ENCODE measurements at places on chromosomes 4 and X.

GRCh38 chr4:8329560-8329858 lies 60.0 kb downstream of the HTRA3 start:
- DNase-seq = no peak

DNA sequence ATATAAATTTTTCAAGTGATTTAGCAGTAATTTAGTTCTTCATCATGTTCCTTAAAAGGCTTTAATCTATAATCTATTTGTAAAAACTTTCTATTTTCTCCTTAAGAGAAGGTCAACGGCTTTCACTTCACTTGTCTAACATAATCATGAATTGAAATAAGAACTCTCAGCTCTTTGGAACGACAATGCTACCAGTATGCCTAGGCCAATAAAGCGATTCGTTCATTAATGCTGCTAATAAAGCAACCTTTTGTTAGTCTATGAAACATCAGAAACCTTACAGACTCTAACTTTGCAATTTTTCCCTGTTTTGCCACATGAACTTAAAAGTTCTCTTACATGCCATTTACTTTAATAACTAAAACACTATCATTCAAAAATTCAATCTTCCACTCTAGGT lies 47.6 kb downstream of the FBXW7 start:
- no peak for DNase-seq

DNA sequence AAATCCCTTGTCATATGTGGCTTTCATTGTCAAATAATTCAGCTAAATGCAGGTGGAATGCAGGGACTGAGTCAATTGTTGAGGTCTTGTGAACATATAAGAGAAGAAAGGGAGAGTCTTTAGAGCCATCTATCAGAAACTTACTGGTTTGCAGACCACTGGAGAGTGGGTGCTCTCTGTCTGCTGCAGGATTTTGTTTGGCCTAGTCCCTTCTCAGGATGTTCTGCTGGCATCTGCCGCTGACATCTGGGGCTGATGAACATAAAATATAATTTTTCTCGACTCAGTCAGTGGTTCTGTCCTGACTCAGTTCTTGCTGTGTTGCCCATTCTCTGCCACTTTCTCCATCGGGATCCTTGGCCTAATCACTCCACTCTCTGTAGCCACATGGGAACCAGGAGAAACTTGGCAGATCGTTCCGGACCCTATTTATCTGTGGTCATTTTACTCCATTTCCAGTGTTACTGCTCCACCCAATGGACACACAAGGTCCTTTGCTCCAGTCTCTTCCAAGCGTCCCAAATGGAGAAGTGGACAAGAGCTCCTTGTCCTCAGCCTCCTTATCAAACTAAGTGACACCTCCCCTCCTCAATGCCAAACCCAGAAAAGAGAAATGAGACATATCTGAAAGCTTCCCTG lies 436.2 kb downstream of the FAT4 start:
- no peak for DNase-seq

DNA sequence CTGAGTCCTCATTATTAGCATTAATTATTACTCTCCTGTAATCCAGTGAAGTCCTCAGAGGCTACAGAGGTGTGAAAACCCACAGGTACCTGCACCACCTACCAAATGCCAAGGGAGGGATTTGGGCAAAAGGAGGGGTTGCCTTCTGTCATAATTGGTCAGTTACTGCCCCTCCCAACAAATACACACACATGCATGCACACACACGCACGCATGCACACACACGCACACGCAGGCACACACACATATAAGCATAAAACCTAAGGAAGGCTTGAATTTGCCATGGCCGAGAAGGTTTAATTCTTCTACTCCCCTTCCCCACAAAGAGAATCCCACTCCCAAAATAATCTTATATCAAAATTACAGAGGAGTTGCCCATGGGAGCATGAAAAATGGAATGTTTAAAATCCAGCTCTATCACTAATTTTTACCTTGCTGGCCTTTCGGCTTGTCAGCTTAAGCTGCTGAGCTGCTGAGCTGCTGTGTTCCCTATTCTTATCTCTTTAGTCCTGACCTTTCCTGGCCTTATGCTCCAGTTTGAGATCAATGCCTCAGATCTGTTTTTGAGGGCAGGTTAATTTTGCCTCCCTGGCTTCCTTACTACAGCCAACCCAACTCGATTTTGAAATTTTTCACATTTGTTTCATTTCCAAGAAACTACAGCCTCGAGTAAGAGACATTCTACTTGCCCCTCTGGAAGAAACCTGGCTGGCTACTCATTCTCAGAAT lies 95.0 kb downstream of the CAMK2D start:
- DNase-seq = no peak

- DNase-seq = no peak
These were observed 5.3 kb downstream of the MBNL3 start for GRCh38 chrX:132483488-132483887.

GRCh38 chrX:23403849-23404248 lies 69.2 kb downstream of the PTCHD1 start:
- DNase-seq = no peak

DNA sequence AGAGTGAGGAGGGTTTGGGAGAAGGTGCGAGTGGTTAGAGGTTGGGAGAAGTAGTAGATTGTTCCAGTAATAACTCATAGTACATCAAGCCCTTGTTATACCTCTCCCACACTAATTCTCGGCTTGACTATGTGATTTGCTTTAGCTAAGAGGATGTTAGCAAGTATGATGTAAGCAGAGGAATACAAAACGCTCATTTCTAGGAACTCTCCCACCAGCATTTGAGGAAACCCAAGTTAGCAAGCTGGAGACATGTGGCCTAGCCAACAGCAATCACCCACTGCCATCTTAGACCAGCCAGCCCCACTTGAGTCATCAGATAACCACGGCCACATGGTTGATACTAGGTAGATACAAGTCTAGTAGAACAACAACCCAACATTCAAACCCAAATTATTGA lies 14.2 kb downstream of the FTHL17 start:
- no peak for DNase-seq

DNA sequence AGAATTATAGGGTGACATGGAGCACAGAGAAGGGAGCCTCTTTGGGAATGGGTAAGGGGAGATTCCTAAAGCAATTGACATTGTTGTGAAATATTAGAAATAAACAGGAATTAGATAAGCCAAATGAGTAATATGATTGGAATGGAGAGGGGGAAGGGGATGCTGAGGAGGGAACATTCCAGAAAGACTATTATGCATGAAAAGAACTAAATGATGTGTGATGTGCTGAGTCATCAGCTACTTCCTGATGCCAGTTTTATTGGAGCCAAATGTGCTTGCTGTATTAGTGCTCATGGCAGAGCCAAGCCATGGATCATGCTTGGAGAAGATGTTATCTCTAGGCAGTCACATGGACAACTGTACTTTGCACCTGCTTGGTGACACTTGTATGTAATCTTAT lies 189.0 kb upstream of the HCCS start:
- no peak for DNase-seq

DNA sequence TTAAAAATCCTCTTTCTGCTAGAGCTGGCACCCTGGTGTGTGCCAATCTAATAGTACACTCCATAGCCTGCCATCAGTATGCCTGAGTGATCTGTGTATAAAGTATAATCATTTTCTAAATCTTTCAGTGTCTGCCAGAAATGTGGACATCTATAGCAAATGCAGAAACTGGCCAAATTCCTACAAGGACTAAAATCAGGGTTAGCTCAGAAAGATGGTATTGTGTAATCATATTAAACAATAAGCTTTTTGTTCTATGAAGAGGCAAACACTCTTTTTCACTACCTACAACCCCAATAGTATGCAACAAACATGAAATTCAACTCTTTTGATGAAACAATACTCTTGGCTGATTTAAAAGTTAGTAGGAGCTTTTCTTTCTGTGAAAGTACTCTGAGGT lies 7.7 kb upstream of the TXLNG start:
- DNase-seq = no peak

- DNase-seq = no peak
These were observed 686.1 kb downstream of the GLUD2 start for GRCh38 chrX:121733514-121733913.

- DNase-seq = no peak
These were observed 19.4 kb downstream of the P2RY10 start for GRCh38 chrX:78964598-78964997.

- DNase-seq = peak; percentile 18
These were observed 626 bp downstream of the JADE3 start for GRCh38 chrX:46912603-46913491.

DNA sequence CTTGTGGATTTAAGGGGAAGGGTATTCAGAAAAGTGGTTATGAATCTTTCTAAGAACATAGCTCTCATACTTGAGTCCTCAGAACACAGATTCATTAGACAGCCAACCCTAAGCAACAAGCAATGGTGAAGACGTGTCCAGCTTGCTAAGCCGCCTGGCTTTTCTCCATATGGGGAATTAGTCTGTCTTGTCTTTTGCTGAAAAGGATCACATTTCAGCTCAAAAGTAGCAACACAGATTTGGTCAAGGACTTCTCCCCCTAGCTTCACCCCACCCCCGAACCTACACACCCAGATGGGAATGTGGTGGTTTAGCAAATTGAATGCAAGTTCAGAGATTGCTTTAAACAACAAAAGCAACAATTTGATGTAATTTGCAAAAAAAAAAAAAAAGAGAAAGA lies 103.3 kb upstream of the RASGEF1B start:
- DNase-seq = no peak

DNA sequence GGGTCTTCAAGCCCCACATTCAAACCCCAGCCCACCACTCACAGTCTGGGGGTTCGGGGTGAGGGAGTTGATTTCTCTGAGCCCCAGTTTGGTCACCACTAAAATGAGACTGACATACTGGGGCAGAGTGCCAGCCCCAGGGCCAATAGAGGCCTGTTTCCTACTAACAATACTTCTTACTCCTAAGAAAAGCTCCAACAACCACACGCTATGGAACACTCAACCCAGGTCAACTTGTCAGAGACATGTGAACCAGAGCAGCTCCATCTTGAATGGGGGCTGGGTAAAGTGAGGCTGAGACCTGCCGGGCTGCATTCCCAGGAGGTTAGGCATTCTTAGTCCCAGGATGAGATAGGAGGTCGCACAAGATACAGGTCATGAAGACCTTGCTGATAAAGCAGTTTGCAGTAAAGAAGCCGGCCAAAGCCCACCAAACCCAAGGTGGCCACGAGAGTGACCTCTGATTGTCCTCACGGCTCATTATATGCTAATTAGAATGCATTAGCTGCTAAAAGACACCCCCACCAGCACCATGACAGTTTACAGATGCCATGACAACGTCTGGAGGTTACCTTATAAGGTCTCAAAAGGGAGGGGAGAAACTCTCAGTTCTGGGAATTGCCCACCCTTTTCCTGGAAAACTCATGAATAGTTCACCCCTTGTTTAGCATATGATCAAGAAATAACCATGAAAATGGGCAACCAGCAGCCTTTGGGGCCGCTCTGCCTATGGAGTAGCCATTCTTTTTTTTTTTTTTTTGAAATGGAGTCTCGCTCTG lies 26.6 kb upstream of the HTRA3 start:
- no peak for DNase-seq

- DNase-seq = no peak
These were observed 382.5 kb upstream of the TENM3 start for GRCh38 chr4:181860668-181861067.

DNA sequence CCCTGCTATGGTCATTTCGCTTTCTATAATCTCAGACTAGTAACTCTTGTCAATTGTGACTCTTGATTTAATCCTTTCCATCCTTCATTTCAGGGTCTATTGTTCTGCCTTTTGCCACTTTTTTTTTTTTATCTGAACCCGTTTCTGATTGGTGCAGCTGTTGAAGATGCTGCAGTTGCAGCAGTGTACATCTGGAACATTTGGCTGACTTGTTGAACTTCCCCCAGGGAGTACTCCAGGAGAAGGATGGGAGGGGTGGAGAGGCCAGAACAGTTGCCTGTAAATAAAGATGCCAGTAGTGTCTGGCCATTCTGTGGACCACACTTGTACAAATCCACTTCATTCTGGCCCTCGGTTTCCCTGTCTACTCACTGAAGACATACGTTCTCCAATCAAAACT lies 1.0 kb upstream of the EDA start:
- no peak for DNase-seq

- no peak for DNase-seq
These were observed 4.1 kb downstream of the POF1B start for GRCh38 chrX:85375333-85375738.

GRCh38 chr4:89836897-89837384 lies at the start of gene SNCA:
SNCA (minus strand) TSS chr4:89837161; CDS start chr4:89835667, 1,494 bp downstream.
- peak; percentile 46 for DNase-seq

GRCh38 chr4:158722291-158722916 lies 792 bp downstream of the PPID start:
- no peak for DNase-seq
